NCI-H1105 treated with DMSO at 0.1 percent for 48 hours (cell line): ENCODE measurements at places on chromosomes 4 and X.

DNA sequence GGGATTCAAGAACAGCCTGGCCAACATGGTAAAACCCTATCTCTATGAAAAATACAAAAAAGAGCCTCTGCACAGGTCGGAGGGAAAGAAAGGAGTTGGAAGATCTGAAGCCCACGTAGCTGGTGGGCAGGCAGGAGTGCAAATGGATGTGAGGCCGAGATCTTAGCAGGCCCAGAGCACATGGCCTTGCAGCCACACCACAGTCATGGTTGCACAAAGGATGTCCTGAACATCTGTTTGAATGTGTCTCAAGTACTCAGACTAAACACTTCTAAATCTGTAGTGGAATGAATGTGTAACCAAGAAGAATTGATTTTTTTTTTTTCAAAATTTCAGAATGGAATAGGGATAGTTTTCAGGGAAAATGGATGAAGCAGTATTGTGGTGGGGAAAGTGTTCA, 10.8 kb downstream of the CA5B start:
- no peak for DNase-seq

DNA sequence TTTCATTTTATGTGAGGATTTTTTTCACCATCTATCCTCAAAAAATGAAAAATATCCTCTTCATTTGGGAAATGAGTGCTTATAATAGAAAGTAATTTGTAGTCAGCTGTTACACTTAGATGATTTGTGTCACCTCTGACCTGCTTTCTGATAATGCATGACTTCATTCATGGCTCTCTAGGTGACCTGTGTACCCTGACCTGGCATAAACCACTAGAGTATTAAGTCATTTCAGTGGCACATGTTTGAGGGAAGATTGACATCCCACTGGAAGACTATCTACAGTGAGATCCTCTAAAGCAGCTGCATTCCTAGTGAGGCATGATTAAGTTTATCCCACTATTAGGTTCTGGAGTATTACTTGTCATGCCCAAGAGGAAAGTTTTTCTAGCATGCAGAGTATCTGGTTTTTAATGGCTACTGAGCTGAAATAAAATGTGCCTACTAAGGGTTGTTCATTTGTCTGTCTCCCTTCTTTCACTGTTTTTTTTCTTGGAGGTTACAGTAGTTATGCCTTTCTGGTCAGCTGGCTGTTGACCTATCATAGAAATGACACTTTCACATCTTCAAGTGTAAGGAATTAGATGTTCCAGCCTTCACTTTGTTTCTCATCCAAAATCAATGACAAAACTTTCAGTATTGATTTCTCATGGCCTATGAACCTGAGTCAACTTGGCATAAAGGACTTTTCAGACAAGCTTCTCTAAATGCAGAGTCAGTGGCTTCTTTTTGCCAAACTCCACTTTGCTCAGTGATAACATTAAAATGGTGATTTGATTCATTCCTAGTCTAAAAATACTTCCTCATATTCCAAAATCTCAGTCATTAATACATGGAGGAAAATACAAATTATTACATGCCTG, 33.1 kb downstream of the TET2 start:
- no peak for DNase-seq

DNA sequence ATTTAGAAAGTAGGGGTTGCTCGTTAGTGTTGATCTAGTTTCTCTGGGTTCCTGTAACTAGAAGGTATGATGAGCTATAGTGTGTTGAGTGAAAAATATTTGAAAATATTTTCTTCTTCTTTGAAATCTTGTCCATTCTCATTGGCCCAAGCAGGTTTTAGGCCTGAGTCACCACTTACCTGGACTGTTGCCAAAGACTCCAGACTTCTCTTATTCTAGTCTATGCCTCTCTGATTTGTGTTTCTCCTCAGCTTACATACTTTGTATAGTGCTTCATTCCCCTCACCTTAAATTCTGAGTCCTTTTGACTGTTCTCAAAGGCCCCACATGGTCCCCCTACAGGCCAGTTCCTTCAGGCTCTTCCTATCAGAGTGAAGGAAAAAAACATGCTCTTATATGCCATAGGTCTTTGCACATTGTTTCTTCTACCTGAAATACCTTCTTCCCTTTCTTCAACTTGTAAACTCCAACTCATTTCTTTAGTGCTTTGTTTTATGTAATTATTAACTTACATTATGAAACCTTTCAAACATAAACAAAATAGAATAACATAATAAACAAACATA, 258.2 kb downstream of the PPP1R2C start:
- DNase-seq, result no peak

GRCh38 chrX:92213786-92214185, 434.6 kb downstream of the PCDH11X start:
- DNase-seq, result no peak

DNA sequence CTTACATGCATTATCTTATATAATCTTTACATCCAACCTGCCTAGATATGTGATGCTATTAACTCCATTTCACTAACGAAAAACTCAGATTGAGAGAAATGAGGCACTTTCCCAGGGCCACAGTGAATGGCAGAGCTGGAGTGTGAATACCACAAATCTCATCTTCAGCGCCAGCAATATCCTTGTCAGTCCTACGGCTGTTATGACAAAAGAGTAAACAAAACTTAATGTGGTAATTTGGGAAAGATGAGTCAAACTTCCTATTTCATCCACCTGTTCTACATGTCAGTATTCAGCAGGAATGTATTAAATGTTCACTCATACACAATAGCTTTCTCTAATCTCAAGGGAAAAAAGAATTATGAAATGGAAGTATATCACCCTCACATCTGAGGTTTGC, 56.9 kb downstream of the FAT1 start:
- no peak for DNase-seq

DNA sequence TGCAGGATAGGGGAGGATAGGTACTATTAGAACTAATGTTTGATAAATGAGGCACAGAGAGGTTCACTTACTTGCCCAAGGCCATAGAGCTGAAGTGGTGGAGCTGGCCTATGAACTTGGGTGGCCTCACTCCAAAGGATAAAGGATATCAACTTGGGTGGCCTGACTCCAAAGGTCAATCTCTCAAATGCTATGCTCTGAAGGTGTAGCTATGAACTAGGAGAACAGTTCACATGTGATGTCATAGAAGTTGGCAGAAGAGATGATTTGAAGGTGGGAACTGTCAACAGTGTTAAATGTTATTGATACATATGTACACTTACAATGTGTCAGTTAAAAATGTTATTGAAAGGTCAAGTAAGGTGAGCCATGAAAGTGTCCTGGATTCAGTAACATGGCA, 6.2 kb upstream of the CHST7 start:
- no peak for DNase-seq

DNA sequence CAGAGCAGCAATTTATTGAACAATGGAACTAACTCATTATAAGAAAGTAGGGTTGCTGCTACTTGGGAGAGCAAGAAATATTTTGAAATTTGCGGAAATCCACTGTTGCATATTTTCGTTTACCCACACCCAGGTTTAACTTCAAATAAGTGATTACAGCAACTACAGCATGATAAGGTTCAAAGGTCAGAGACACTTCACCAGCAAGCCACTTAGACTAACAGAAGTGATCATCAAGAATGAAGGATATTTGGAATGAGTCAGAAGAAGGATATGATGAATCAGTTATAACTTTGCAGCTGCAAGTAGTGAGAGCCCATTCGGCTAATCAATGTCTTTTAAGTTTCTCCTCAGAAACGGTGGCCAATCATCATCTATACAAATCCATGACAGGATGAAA, 199.3 kb downstream of the TMA16 start:
- DNase-seq, result no peak
